Stomach (tissue), 19 donors: ENCODE measurements at places on chromosomes 5 and 9. TPM values are rescaled to one million over a fixed set of nuclear protein-coding genes. Genes with fewer than 3 reads are reported as not detected.

SCGB3A1 gene
- total RNA-seq = 785 TPM

DNAH5 gene
- total RNA-seq = 1.1 TPM

SHC3 gene
- 1.2 TPM for total RNA-seq

ZDHHC11 gene
- total RNA-seq = 2.6 TPM

RLN1 gene
- total RNA-seq = not detected

CNTNAP3B gene
- total RNA-seq = 9.9 TPM

FAM120A gene
- 192 TPM for total RNA-seq

GRCh38 chr5:38878391-38879077, 32.7 kb downstream of the OSMR start:
- no peak for DNase-seq

- DNase-seq = no peak
Measured at GRCh38 chr9:119304555-119304954, 64.7 kb downstream of the BRINP1 start.

GRCh38 chr5:4212981-4213819, 617.6 kb downstream of the IRX1 start:
- DNase-seq = no peak

- DNase-seq = no peak
Measured at GRCh38 chr9:126649477-126649876, 35.7 kb downstream of the LMX1B start.

DNA sequence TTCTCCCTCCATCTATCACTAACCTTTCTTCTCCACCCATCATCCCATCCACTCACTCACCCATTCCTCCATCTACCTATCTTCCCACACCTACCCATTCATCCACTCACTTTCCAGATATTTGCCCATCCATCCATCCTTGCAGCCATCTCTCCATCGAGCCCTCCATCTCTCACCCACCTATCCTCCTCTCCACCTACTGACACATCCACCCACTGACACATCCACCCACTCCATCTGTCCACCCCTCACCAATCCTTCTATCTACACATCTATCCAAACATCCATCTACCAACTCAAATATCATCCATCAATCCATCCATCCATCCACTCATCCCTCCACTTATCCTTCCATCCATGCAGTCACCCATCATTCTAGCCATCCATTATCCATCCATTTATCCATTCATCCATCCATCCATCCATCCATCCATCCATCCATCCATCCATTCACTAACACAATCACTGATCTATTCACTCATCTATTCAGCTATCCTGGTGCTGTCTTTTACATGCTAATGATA, 68.9 kb upstream of the SPTLC1 start:
- no peak for DNase-seq

DNA sequence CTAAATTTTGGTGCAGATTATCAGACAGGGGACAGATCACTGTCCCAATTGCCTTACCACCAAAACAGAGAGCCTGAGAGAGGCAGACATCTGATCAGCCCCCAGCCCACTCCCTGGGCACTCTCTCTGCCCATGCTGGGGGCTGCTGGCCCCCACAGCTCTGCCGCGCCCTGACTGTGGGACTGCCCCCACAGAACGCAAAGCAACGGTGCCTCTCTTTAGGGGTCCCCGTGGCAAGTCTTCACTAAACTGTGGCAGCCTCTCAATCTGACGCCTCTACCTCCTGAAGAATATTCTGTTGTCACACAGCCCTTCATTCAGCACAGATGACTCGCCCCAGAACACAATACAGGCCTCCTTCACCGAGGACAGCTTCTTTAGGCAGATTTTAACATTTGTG, 197.4 kb downstream of the ERCC6L2 start:
- DNase-seq = no peak

DNA sequence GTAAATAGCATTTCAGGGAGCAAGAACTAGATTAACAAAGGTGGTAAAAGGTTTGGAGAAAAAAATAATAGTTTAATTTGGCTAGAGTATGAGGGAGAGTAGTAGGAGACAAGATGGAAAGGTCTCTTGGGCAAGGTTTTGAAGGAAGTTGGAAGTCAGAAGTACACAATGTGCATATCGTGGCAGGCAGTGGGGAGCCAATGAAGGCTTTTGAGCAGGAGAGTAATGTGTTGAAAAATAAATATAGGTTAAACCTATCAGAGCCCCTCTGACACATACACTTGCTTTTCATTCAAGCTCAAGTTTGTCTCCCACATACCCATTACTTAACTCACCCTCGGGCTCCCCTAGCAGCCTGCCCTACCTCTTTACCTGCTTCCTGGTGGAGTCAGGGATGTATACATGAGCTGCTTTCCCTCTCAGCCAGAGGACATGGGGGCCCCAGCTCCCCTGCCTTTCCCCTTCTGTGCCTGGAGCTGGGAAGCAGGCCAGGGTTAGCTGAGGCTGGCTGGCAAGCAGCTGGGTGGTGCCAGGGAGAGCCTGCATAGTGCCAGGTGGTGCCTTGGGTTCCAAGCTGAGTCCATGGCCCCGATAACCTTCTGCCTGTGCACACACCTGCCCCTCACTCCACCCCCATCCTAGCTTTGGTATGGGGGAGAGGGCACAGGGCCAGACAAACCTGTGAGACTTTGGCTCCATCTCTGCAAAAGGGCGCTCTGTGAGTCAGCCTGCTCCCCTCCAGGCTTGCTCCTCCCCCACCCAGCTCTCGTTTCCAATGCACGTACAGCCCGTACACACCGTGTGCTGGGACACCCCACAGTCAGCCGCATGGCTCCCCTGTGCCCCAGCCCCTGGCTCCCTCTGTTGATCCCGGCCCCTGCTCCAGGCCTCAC, at the start of gene CA9:
TSS of gene CA9 (plus strand) at position 797 of the 893 bp plus-strand sequence. CDS start at position 829, 32 bp downstream.
- DNase-seq = peak; percentile 95

DNA sequence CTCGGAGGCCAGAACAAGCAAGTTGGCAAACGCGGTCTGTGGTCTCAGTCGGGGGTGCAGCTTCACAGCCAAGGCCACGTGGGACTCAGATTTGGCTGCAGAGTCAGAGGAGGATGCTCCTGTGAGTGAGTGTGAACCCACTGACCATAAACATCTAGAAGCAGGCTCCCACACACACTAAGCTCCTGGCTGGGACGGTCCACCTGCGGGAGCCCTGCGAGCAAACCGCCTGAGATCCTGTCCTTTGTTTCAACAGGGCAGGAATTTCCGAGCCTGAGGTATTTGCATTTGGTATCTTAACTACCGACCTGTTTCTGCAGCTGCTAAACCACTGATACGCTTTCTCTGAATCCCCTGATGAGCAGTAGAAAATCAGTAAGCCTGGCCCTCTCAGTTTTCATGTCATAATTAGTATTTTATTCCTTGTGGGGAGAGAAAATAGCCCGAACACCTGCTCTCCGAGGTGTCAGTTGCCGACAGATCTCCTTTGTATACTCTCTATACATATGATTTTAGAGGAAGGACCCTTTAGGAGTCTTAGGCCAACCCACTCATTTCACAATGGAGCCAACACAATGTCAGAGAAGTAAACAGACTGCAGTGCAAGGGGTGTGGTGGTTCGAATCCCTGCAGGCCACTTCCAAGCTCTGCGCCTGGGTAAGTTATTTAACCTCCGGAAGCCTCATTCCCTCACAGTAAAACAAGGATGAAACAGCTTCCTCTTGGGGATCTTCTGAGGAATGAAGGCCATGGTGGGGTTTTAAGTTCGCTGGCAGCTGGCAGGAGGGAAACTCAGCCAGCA, 40.9 kb upstream of the PWWP2A start:
- DNase-seq = peak; percentile 71

GRCh38 chr5:33409435-33410170, 31.2 kb upstream of the TARS1 start:
- DNase-seq = peak; percentile 83

- DNase-seq = no peak
Measured at GRCh38 chr9:123364241-123364824, 8.3 kb downstream of the CRB2 start.

DNA sequence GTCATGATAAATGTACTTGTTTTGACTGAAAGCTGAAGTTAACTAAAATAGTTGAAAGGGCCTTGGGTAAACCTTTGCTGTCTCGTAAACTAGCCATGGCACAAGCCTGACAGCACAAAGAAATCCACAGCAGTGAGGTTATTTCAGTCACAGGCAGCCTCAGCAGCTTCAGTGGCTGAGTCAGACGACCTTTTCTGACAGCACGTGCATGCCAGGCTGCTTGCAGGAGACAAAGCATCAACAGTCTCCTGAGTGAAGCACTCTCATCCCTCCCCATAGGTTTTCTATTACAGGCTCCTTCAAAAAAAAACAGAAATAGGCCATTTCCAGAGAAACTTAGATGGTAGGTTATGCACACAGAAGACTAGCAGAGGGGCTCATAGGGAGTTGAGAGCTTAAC, 34.6 kb downstream of the OXCT1 start:
- DNase-seq = no peak

GRCh38 chr5:125657936-125658335, 765.3 kb upstream of the GRAMD2B start:
- DNase-seq = no peak

GRCh38 chr5:84378961-84379360, 5.7 kb downstream of the EDIL3 start:
- peak; percentile 11 for DNase-seq

- DNase-seq = no peak
Measured at GRCh38 chr9:103669296-103669695, 424.8 kb upstream of the SMC2 start.
